ENCODE measurements at places on chromosomes 11 and 22.

DNA sequence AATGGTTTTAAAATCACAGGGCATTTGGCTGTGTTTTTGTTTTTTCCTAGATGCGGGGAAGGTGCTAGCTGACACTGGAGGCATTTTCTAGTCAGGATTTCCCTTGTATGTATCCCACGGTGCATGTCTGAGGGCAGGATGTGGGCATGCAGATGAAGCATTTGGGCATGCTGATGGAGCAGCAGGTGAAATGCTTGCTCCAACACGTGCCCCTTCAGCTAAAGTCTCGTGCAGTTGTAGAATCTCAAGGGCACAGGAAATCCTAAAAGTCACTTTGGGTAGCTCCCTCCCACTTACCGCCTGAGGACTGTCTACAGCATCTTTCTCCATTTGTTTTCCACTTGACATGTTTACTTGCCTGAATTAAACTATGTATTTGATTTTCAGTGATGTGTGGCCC is 429.4 kb upstream of the B3GAT1 start:
- DNase-seq, result no peak

GRCh38 chr11:120877746-120878365 is 146.0 kb upstream of the TBCEL start:
- DNase-seq, result no peak

- DNase-seq, result no peak
Measured at GRCh38 chr11:33405834-33406602, 148.8 kb downstream of the HIPK3 start.

- DNase-seq, result no peak
Measured at GRCh38 chr11:122436188-122436555, 219.3 kb upstream of the UBASH3B start.

DNA sequence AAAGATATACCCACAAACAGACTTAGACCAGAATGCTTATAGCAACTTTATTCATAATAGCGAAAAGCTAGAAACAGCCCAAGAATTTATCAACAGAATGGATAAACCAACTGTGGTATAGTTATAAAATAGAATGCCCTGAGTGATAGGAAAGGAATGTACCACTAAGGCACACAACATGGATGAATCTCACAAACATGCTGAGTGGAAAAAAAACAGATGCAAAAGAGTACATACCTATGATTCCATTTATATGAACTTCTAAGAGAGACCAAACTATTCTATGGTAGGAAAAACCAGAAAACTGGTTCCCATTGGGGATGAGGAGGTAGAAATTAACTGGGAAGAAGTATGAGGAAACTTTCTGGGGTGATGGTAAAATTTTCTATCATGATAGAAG is 40.4 kb upstream of the GRIK4 start:
- DNase-seq, result no peak

GRCh38 chr22:42061041-42061440 is 9.6 kb downstream of the NAGA start:
- DNase-seq, result no peak

DNA sequence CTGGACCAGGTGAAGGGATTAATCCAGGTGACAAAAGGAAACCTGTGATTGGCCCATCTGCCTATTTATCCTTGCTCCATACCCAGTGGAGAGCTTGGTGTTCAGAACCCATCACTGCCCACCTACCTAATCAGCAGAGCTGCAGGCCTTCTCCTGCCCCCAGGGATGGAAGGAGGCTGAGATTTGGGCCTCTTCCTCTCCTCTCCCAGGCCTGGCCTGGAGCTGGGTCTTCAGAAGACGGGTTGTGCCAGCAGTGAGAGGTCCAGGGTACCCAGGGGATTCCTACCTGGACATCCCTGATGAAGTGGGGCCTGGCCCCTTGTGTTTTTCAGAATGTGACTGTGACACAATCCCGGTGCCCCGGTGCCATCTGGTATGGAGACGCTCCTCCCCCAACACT is 80.3 kb upstream of the MYOD1 start:
- no peak for DNase-seq
